ENCODE measurements at places on chromosomes 7 and 10.
A peak's percentile ranks its signal among the peaks of the same experiment; 100 is the strongest.

GRCh38 chr10:6164271-6165095, 38.2 kb upstream of the PFKFB3 start:
- DNase-seq, result no peak

DNA sequence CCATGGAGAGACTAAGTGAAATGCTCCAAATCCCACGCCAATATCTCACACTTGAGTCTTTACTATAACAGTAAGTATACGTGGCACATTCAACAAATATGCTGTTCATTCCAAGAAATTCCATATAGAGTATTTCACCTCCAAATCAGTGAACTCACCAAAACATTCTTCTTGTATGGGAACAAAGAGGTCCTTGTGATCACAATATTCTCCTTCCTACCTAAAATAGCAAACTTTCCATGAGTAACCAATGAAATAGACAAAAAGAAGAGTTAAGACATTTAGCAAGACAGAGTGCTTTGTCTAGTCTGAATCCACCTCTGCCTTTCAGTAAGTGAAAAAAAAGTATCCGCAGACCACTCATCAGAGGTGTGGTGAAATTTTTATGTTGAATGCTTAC, 77.3 kb upstream of the NXPH1 start:
- no peak for DNase-seq

- no peak for DNase-seq
Measured at GRCh38 chr10:98619446-98619845, 172.7 kb upstream of the HPS1 start.

DNA sequence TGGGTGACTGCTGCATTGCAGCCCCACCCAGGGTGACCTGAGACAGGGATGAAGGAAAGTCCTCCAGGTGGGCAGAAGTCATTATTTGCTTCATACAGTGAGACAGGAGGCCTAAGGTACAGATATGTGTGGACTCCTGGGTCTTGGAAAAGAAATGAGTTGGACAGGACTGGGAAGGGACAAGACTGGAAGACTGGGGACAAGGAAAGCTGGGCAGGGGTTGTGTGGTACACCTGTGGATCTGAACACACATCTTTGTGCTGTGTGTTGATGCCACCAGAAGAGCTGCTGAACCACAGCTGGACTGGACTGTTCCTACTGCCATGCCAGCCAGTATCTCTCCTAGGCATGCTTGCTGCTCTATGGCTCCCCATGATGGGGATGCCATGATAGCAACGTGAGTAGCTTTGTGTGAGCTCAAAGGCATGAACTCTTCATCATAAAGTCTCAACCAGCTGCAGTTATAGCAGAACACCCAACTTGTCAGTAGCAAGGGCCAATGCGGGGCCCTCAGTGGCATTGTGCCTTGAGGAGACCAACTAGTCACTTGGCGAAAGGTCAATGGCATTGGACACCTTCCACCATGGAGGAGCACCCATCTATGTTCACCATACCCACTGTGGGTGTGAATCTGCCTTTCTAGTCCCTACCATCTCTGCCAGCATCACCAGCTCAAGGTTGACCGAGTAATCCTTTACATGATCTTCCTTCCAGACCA, 76.0 kb upstream of the GRB10 start:
- DNase-seq, result no peak

- DNase-seq, result no peak
Measured at GRCh38 chr10:22597138-22597537, 117.2 kb downstream of the PIP4K2A start.

GRCh38 chr10:25017154-25017590, 760 bp downstream of the THNSL1 start:
- DNase-seq, result peak; percentile 26

GRCh38 chr7:31835471-31835870, 148.5 kb downstream of the PPP1R17 start:
- DNase-seq, result no peak

DNA sequence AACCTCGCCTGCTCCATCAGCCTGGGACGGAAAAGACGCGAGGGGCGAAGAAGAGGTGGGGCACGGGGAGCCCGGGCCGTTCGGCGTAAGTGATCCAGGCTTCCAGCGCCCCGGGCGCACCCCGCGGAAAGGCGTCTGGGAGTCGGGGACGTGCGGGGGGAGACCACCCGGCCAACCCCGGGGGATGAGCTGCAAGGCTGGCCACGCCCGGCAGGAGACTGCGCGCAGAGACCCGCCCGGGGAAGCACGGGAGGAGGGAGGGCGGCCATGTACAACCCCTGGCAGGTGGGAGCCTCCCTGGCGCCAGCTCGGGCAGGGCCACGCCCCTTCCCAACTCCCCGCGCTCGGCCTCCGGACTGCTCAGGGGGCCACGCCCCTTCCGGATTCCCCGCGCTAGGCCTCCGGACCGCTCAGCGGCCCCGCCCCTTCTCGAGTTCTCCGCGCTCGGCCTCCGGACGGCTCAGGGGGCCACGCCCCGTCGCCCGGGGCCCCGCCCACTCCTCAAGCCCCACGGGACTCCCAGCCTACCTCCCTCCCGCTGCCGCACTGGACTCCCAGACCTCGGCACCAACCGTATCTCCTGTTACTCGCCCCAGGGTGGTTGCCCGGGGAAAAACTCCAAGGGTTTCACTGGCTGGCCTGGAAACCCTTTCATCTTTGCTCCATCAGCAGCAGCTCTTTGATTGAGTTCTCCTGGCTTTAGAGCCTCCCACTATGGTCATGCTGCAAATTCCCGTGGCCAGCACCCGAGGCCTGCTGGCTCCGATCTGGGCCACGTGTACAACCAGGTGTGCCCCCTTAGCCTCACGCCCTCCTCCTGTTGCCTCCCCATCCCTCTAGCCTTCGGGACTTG, 284.4 kb downstream of the ZEB1 start:
- DNase-seq, result peak; percentile 94

Data from ACHN (cell line).